Stimulated activated CD4-positive, alpha-beta T cell treated with anti-CD3 and anti-CD28 coated beads, Interleukin-15, amount 100 ng/mL, for 1 hour (primary cell): ENCODE measurements at places on chromosomes 11 and 22.
A peak's percentile ranks its signal among the peaks of the same experiment; 100 is the strongest.

DNA sequence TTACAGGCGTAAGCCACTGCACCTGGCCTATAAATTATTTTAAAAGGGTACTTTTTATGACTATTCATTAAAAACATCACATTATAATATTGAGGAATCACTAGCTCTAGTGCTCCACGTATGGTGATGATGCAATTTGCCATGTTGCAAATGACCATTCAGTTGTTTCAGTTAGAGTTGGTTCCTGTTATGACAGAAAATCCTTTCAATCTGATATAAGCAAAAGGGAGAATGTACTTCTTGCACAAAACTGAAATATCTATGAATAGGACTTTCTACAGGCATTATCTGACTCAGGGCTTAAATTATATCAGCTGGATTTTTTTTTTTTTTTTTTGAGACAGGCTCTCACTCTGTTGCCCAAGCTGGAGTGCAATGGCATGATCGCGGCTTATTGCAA is 45.6 kb upstream of the RRM1 start:
- DNase-seq: no peak

GRCh38 chr22:42217019-42217751 is 53.3 kb downstream of the TCF20 start:
- no peak for DNase-seq

DNA sequence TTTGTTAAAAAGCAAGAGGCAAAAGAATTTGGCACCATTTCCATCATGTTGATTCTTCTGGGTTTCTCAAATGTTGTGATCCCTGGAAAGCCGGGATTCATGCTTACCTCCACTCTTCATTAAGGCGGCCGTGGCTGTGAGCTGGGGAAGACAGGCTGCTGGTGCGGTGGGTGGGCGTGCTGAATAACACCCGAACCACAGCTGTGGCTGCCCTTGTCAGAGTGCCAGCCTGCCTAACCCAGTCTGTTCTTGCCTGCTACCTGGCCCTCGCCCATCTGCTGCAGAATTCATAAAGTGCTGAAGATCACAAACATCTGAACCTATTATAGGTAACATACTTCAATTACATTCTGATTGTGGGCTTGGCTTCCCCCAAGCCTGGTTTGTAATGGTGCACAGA is 95.8 kb upstream of the RCN1 start:
- DNase-seq: no peak

DNA sequence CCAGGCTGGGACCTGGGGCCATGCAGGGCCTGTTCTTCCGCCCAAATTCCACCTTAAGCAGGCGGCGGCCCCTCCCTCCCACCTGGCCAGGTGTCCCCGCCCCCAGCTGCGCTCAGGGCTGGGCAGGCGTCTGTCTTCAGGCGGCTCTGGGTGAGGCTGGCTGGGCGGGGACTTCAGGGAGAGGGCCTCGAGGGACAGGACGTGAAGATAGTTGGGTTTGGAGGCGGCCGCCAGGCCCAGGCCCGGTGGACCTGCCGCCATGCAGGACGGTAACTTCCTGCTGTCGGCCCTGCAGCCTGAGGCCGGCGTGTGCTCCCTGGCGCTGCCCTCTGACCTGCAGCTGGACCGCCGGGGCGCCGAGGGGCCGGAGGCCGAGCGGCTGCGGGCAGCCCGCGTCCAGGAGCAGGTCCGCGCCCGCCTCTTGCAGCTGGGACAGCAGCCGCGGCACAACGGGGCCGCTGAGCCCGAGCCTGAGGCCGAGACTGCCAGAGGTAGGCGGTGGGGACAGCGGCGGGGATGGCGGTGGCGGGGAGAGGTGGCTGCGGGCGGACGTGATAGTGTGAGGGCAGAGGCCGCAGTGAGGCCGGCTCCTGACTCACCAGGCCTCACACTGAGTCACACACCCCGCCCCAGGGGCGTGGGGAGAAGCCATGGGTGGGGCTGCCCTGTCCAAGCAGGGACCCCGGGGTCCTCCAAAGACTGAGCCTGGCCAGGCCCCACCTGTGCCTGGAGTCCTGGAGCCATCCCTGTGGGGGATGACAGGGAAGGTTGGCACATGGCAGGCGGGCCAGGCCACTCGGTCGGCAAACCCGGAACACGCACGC is at the start of gene PKP3:
Gene PKP3 (plus strand): TSS at position 176 of the 824 bp plus-strand sequence. CDS start 84 bp downstream, at position 260.
- no peak for DNase-seq

DNA sequence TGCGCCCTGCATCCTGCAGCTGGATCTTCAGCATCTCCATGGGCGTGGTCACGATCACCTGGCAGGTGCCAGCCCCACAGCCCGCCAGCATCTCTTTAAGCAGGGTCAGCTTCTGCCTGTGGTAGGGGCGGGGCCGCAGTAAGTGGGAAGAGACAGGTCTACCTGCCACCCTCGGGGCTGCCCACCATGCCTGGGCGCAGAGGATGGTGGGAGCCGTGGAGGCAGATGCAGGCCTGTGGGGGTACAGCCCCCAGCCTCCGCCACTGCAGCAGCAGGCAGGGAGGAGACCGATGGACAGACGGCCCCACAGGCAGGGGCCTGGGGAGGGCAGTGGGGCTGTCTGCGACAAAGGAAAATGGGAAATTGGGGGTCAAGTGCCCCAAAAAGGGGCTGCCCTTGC is 3.0 kb upstream of the CEND1 start:
- no peak for DNase-seq

GRCh38 chr11:126343051-126343450 is 12.4 kb upstream of the ST3GAL4 start:
- DNase-seq: no peak

GRCh38 chr22:46086577-46087335 is 63.6 kb upstream of the PPARA start:
- DNase-seq: no peak

DNA sequence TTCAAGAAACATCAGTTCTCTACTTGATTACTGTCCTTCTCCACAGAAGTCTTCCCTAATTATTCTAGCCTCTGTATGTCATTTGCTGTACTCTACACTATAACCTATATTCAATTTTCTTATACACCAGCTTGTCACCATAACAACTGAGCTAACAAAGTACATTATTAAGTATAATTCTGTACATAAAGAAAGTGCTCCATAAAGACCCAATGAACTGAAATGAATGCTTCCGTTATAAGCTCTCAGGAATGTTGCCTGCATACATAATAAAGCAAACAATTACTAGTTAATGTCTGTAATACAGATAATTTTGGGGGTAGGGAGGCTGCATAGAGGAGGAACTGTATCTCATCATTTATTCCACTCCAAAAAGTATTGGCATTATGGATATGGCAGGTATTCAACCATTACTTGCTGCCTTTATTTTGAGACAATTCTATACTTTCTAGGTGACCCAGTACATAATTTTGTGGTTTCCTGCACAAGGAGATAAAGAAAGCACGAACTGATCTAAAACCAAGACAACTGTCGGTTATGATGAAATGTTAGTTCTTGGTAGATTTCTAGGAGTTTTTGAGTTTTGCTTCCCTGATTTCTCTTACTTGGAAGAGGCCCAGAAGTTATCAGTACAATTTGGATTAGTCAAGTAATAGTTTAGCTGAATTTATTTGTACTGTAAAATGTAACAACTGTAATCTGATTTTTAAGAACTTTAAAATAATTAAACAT is 202.5 kb downstream of the SBF2 start:
- DNase-seq: no peak

- no peak for DNase-seq
Observed at GRCh38 chr11:12822392-12823022, 148.3 kb downstream of the TEAD1 start.

GRCh38 chr11:86119077-86119476 is 50.2 kb upstream of the PICALM start:
- DNase-seq: no peak

DNA sequence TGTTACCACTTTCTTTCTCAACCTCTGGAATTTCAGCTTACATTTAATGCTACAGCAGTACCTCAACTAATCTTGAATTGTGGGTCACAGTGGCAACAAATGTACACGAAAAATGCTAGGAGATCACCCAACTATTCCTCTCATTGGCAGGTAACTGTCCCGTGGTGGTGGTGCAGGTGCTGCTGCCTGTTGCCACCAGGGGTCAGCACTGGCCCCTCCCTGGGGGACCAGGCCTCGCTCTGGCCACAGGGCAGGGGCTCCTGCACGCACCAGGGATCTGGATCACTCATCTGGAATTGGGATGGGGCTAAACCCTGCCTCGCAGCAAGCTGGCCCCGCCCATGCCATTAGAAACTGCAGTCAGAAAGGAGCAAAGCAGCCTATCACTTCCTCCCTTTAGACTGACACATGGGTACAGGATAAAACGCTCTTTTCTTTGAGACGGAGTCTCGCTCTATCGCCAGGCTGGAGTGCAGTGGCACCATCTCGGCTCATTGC is 6.9 kb upstream of the POLDIP3 start:
- peak; percentile 16 for DNase-seq

GRCh38 chr11:35166369-35167360 is 27.7 kb downstream of the CD44 start:
- DNase-seq: no peak
